Placental epithelial cell (primary cell): ENCODE measurements at places on chromosomes 3 and 15. TPM values are rescaled to one million over a fixed set of nuclear protein-coding genes. Genes with fewer than 3 reads are reported as not detected.

ROPN1 gene
- total RNA-seq = not detected in 2 replicates

MITF gene
- total RNA-seq = 0.39 and 5.2 TPM in 2 replicates

CPEB1 gene
- not detected in 2 replicates for total RNA-seq

ZBTB20 gene
- total RNA-seq = 7.2 and 27.9 TPM in 2 replicates

SNRPN gene
- total RNA-seq = 91.0 and 141 TPM in 2 replicates
